CD4-positive, alpha-beta T cell (primary cell): ENCODE measurements at places on chromosomes 1 and 21.

DNA sequence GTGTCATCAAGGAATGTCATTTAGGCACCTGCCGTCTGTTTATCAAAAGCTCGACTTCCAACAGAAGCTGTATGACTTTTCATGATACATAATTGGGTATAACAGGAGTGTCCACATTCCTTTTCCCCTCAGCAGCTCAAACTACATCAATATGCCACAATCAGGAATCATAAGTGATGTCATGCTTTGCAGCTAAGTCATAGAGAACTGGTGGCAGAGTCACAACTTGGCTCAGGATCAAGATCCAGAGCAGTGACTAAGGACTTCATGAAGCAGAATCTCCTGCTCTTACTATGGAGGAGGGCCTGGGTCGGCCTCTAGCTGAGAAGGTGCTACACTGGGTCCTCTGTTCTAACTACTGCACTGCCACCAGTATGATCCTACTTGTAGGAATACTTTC lies 36.5 kb upstream of the AGBL4 start:
- no peak for DNase-seq

GRCh38 chr1:112074711-112075110 lies 85.2 kb upstream of the KCND3 start:
- no peak for DNase-seq

- no peak for DNase-seq
Measured at GRCh38 chr1:20381045-20381641, 90.5 kb downstream of the VWA5B1 start.

DNA sequence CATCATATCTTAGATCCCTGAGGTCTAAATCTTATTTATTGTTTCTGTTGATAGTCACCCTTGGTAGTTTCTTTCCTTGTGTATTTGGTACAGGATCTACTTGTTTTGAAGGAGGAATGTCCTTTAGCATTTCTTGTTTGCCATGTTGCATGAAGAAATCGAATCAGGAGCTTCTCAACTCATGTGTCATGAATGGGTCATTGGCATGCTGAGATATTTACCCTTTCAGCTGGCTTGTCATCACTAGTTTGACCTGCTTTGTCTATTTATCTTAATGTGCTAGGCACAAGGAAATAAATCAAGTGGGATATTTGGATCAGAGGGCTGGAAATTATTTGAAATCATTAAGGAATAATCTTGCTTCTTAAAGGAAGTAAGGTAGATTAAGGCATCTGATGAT lies 23.8 kb downstream of the THEM4 start:
- no peak for DNase-seq

DNA sequence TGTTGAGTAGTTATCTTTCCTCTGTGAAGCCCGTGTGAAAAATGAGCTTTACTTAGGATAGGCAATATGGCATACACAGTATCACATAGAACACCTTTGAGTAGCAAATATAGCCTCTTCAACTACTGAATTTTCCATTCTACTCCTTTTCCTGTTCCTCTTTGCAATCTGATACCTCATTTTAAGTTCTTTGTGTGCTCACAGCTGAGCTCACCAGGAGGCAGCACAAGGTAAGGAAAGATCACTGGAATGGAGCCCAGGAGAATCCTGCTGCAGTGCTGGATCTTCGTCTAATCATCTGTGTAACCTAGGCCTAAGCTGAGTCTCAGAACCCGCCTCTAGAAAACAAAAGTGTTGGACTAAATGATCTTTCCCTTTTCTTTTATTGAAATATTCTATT lies 171.0 kb downstream of the LRRC40 start:
- no peak for DNase-seq

- DNase-seq = no peak
Measured at GRCh38 chr1:82392513-82392912, 591.8 kb downstream of the ADGRL2 start.

DNA sequence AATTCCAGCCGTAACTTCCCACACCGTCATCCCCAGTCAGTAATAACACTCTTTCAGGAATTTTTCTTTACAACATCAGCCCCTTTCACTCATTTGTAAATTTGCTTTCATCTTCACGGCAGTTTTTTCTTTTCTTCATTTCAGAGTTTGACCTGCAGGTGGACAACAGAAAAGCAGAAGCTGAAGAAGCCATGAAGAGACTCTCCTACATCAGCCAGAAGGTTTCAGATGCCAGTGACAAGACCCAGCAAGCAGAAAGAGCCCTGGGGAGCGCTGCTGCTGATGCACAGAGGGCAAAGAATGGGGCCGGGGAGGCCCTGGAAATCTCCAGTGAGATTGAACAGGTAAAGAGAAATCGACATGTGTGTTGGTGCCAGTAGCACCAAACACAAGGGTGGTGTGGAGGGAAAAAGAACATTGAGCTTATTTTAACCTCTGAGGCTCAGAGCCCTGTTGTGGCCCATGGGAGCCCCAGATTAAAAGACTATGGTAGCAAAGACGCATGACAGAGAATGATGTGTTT lies 53.2 kb downstream of the LAMC2 start:
- DNase-seq = no peak

- DNase-seq = no peak
Measured at GRCh38 chr1:84700070-84700469, 9.8 kb upstream of the SSX2IP start.

DNA sequence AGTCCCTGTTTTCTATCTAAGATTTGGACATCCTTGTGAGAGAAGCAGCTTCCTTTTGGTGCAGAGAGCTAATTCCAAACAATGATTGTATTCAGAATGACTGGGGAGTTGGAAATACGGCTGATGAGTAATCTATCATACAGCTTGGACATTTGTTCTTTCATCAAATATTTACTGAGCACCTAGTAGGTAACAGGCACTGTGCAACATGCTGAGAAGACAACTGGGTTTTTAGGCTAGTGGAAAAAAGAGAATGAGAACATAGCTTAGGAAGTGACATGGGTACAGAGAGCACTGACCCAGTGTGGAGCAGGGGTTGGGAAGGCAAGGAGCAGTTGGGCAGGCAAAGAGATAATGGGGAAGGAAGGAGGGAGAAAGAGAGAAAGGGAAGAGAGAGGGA lies 87.5 kb downstream of the TBX19 start:
- DNase-seq = no peak

DNA sequence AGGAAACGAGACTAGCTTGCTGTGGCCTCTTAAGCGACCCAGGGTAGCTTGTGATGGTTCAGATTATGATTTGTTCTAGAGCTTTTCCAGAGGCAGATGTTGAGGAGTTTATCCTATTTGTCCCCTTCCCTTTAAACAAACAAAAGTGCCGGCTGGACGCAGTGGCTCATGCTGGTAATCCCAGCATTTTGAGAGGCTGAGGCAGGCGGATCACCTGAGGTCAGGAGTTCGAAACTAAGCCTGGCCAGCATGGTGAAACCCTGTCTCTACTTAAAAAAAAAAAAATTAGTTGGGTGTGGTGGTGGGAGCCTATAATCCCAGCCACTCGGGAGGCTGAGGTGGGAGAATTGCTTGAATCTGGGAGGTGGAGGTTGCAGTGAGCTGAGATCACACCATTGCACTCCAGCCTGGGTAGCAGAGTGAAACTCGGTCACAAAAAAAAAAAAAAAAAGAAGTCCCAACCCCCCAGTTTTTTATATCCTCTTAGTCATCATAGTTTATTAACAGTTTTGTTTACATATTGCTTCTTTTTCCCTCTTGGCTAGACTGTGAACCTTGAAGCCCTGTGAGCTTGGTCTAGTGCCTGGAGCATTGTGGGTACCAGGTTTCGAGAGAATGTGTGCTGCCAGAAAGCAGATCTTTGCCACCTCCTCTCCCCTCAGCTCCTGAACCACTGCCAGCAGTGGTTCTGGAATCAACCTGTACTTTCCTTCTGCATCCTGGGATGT lies 29.8 kb downstream of the MAPKAPK2 start:
- DNase-seq = no peak

DNA sequence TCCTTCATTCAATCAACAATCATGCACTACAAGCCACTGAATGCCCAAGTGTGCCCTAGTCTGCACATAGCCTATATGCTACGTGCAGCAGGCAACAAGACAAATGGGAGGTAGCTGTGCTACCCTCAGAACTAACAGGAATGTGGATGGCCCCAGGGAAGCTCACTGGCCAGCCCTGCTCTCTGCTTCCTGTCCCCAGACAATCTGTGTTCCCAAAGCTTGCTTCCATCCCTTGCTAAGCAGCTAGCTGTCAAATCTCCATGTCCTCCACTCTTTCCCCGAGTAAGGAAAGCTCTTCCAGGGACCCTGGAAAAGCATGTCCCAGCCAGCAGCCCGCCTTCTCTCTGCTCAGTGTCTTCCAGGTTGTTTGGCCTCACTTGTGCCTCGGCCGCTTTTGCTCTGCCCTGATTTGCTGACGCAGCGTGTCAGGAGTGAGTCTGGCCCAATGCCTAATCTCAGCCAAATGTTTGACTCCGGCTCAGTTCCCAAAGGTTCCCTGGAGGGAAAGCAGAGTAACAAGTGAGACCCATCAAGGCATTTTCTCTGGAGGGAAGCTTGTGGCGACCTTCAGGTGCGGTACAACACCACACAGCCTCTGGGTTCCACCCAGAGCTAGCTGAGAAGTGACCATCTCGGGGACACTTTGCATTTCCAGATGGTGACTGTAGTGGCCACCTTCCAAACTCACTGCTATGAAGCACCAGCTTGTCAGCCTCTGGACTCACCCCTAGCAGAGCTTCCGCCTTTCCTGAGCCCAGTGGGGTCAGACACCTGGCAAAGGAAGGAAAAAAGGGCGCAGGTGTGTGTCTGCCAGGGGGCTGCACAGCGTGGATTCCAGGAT lies 243.4 kb downstream of the RHOU start:
- DNase-seq = no peak

- DNase-seq = no peak
Measured at GRCh38 chr21:41763398-41763931, 3.4 kb downstream of the RIPK4 start.

DNA sequence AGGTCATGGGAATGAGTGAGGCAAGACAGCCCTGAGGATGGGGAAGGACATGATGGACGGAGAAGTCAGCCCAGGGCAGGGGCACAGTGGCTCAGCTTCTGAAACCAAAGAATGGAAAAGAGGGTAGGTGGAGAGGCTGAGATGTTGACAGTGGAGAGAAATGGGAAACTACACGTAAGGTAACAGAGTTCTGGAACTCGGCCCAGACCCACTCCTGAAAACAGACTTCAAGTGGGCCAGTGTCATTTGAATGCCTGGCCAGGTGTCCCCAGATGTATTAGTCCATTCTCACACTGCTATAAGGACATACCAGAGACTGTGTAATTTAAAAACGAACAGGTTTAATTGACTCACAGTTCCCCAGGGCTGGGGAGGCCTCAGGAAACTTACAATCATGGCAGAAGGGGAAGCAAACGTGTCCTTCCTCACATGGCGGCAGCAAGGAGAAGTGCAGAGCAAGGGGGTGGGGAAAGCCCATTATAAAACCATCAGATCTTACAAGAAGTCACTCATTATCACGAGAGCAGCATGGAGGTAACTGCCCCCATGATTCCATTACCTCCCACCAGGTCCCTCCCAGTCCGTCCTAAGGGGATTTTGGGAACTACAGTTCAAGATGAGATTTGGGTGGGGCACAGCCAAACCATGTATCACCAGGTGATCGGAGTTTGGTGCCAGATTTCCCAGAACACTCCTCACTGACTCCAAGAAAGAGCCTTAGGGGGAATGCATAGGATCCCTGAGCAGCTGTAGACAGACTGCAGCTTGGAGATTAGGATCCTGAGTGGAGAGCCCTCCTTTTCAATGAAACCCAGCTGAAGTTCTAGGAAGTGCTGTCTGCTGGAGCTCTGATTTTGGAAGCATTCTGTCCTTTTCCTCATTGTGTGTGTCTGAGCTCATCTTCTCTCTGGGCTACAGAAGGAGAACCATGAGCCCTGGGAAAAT lies 40.3 kb downstream of the FHAD1 start:
- DNase-seq = no peak

DNA sequence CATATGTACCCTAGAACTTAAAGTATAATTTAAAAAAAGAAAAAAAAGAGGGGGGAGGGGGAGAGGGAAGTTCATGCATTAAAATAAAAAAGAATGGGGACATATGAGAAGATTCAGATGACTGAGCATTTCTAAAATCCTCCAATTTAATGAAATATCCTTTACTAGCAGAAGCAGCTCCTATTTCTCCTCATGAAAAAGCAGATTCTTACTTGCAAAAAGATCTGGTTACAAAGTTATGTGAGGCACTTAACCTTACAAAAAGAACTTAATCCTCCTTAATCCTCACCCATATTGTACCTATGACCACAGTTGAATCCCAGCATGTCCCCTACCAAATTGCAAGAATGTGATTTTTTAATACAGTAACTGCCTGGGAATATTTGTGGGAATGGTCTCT lies 298.5 kb downstream of the SRGAP2C start:
- no peak for DNase-seq

- no peak for DNase-seq
Measured at GRCh38 chr1:226119169-226119568, 56.7 kb downstream of the H3-3A start.

DNA sequence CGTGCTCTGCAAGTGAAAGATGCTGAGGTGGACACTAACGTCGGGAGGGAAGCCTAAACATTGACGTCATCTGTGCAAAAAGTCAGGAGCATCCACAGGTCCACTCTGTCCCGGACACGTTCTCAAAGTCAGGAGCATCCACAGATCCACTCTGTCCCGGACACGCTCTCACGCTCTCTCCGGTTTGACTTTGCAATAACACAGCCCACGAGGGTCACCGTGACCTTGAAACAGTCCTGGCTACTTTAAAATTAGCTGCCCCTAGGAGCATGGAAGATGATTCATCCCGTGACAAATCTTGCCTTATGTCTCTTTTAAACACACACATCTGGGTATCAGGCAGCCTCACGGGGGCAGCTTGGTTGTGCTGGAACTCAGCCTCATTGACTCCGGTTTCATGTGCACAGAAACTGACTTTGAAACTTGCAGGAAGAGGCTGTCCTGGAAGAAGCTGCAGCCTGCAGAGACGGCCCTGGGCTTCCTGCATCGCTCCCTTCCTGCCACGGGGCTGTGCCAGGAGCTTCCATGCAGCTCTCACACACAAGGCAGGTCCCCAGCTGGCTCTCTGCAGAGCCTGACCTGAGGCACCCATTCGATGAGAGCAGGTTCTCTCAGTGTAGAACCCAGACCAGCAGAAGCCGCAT lies 18.1 kb upstream of the COL18A1 start:
- DNase-seq = no peak

GRCh38 chr1:64038965-64039364 lies 164.5 kb upstream of the UBE2U start:
- no peak for DNase-seq
